ENCODE measurements at places on chromosomes 7 and 10. TPM values are rescaled to one million over a fixed set of nuclear protein-coding genes. Genes with fewer than 3 reads are reported as not detected.

DYNC1I1 gene
- total RNA-seq = 2.2 TPM

SNX10 gene
- not detected for total RNA-seq

PRSS1 gene
- total RNA-seq = not detected

CALHM1 gene
- total RNA-seq = not detected

OR2A5 gene
- not detected for total RNA-seq

ARHGEF5 gene
- total RNA-seq = 1.5 TPM

NPC1L1 gene
- not detected for total RNA-seq

SKAP2 gene
- 60.7 TPM for total RNA-seq

- no peak for DNase-seq
Measured at GRCh38 chr7:102039706-102040105, 222.3 kb downstream of the CUX1 start.

GRCh38 chr7:50220273-50220672 lies 84.2 kb upstream of the IKZF1 start:
- DNase-seq = no peak

DNA sequence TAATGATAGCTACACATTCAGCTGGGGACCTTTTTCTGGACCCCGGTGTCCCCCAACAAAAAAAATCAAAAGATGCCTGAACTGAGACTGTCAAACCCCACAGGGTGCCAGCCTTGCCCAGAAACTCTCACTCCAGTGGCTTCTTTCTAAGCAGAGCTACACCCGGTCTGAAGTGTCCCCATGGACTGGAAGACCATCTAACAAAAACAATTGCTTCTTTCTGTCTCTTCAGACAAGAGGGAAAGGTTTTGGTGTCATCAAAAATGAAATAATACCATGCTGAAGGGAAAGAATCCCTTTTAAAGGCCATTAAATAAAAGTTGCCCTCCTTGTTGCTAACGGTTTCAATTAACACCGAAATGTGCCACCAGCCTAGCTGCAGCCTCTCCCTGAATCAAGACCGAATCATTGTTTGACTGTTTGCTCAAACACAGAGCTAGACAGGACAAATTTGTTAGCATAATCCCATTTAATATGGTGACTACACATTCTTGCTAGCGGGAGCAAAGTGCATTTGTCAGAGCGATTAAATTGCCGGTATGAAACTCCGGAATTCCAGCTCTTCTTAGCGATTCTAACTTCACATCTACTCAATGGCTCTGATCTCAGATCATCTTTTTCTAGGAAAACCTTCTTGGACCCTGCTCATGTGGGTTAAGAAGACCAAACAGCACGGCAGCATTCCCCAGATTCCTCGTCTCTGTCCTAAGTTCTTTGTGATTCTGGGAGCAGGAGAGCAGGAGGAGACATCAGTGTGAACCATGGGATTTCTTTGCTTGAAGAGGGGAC lies 397.5 kb upstream of the PRKCQ start:
- DNase-seq = no peak

DNA sequence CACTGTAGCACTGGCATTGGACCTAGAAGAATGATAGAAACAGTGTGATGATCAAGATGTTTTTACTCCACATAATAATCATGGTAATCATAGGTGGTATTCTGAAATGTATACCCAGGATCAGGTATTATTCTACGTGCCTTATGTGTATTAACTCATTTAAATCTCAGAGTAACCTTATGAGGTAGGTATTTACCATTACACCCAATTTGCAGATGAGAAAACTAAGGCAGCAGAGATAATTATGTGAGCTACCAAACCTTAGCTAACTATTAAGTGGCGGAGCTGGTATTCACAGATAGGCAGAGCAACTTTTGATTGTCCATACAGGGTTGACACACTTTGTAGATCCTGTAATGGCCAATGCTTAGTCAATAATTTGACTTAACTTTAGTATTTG lies 2.5 kb downstream of the CAMK1D start:
- no peak for DNase-seq

- no peak for DNase-seq
Measured at GRCh38 chr10:121368347-121369025, 229.8 kb downstream of the FGFR2 start.

GRCh38 chr10:34798654-34799053 lies 16.4 kb downstream of the PARD3 start:
- DNase-seq = no peak

- no peak for DNase-seq
Measured at GRCh38 chr10:72886621-72887020, 6.9 kb upstream of the OIT3 start.

DNA sequence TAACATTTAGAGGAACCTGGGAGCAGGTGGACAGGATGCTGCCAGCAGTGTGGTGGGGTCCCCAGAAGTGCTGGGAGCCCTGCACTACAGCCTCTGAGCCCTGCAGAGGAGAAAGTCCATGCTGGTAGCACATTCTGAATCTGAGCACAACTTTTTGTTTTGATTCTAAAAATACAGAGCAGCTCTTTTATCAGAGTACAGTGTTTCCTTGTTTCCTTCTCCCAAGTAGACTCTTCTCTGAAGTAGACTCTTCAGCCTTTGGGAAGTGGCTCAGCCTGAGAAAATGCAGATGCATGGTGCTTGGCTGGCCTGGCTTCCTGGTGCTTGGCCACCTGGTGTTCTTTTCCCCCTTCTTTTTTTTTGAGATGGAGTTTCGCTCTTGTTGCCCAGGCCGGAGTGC lies 9.1 kb downstream of the ADCY1 start:
- no peak for DNase-seq

DNA sequence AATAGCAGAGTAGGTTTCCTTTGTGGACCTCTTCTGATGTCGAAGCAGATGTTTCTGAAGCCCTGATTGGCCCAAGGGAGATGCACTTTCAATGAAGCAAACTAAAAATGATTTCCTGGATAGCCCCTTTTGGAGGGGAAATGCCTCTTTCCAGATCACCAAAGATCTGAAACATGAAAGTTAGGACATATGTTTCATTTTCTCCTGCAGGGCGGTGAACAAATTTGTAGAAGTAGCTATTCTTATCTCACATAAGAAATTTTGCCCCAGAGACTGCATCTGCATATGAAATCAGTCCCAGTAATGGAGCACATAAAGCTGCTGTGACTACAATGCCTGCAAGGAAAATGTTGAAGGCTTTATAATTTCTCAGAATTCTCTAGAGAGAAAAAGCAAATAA lies 56.0 kb downstream of the THSD7A start:
- DNase-seq = no peak

DNA sequence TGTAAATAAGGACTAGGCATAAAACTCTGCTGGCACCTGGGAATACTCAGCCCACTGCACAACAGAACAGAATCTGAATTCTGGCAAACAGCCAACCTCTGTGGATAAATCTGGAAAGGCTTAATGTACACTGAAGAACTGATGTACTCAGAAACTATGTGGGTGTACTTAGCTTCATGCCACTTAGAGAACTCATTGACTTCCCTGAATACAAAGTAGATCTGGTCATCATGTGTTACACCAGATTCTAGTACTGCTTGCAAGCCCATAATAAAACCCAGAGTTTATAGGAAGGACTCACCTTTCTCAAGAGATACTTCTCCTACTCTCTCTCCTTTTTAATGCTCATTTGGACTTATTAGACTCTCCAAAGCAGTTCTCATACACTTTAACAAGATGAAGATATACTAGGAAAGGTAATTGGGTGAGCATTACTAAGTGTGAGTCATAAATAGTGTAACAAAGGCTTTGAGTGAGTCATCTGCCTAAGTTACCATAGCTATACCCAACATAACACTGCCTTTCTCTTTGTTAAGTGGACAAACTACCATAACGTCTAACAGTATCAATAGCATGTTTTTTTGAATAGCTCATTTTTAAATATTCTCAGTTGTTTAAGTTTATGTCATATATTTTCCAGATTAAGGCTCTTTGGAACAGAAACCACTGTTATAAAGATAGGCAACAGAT lies 309.1 kb downstream of the MDFIC start:
- peak; percentile 97 for DNase-seq

GRCh38 chr7:106285855-106286492 lies 1.2 kb upstream of the NAMPT start:
- no peak for DNase-seq

DNA sequence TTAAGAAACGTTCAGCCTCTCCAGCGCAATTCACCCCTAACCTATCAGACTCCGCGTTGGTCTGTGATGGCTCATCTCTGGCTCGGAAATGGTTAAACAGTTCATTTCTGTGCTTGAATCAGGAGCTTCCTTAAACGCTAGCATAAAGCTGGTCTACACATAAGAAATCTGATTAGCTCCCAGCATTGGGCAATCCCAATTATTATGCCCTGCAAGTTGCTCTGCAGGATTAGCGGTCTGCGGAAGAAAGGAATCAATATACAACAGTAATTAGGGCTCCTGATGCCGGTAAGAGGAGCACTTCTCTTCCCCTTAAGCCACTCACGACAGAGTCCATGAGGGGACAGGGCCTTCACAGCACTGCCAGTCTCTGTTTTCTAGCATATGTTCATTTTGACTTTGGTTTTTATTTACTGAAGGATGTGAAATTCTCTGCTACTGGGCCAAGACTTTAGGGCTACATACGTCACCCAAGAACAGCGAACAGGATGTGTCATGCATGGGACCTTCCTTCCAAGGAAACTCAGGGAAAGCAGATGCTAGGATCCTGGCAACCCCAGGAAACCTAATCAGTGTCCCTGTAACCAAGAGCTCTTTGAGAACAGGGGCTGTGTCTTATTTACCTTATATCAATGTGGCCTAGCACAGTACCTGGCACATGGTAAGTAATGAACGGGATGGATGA lies 324.4 kb downstream of the KCNMA1 start:
- no peak for DNase-seq

- DNase-seq = no peak
Measured at GRCh38 chr7:35253710-35254495, at the start of gene TBX20. Gene TBX20 (minus strand): TSS chr7:35254100. CDS start chr7:35253620, 480 bp downstream.

- no peak for DNase-seq
Measured at GRCh38 chr7:150435047-150435389, 15.4 kb upstream of the GIMAP8 start.

DNA sequence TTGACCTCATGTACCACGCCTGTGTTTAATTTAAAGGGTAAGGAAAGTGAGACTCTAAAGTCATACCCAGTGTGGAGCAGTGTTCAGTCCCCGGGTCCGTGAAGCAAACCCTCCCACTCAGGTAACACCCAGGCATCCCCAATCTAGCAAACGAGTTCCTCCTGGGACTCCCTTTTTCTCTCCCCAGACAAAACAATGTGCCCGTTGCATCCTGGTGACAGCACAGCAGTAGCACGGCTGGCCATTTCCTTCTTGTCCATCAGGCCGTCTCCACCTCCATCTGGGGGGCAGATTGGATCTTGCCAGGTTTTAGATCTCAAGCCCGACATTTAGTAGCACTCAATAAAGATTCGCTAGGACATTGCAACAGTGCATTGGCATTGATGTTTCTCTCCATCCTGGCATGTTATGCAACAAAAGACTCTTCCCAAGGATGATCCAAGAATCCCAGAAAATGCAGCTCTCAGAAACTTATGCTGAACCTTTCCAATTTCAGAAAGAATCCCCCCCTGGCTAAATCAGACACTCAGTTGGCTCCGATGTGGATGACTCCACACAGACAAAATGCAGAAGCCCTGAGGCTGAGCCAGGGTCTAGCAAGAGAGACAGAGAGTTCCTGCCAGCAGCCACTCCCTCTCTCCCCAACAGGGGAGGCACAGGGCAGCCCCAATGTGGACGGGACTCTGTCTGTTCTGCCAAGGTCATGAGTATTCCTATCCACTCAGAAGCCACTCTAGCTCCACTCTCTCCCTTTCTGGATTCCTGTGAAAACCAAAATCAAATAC lies 274.5 kb upstream of the MGMT start:
- no peak for DNase-seq

GRCh38 chr7:106246902-106247711 lies 37.7 kb downstream of the NAMPT start:
- DNase-seq = no peak

- DNase-seq = peak; percentile 87
Measured at GRCh38 chr10:6755781-6756460, 175.8 kb upstream of the PRKCQ start.

GRCh38 chr10:86664341-86665217 lies 3.7 kb upstream of the LDB3 start:
- DNase-seq = no peak
